NCI-H187 (cell line): ENCODE measurements at places on chromosomes 1 and 21.
A peak's percentile ranks its signal among the peaks of the same experiment; 100 is the strongest.

GRCh38 chr1:92486251-92487077, at the start of gene GFI1:
Gene GFI1 (minus strand): TSS chr1:92486925. CDS start chr1:92483487, 3,438 bp downstream.
- DNase-seq = no peak

GRCh38 chr1:63537940-63538339, 14.6 kb downstream of the EFCAB7 start:
- DNase-seq = no peak

DNA sequence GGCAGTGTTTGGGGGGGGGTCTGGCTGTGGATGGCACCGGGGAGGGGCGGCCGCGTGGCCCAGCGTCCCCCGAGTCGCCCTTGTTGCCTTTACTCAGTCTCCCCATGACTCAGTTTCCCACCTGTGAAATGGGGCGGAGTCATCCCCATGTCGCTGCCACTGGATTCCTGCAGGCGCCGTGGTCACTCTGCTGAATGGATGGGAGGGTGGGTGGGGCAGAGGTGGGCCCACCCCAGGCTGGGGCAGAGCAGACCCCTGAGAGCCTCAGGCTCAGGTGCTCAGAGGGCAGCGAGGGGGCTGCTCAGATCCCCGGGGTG, 2.0 kb downstream of the COL6A1 start:
- DNase-seq = no peak

GRCh38 chr1:218810306-218810705, 363.4 kb upstream of the LYPLAL1 start:
- DNase-seq = no peak

GRCh38 chr1:219917281-219917680, 11.1 kb downstream of the SLC30A10 start:
- DNase-seq = no peak

DNA sequence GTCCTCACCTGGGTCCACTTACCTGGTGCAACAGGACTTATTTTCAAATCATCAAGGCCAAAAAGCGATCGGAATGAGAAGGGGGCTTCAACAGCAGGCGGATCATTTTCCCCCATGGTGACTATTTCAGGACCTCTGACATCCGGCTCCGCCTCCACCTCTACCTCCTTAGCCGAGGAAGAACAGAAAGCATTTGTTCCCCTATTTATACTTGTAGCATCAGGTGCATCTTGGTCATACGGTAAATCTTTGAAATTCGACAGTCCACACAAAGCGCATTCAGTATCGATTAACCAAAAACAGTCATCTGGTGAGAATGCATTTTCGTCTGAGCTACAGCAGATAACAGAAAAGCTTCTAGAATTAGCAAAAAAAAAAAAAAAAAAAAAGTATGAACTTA, 550 bp downstream of the TMPRSS3 start:
- DNase-seq = no peak

DNA sequence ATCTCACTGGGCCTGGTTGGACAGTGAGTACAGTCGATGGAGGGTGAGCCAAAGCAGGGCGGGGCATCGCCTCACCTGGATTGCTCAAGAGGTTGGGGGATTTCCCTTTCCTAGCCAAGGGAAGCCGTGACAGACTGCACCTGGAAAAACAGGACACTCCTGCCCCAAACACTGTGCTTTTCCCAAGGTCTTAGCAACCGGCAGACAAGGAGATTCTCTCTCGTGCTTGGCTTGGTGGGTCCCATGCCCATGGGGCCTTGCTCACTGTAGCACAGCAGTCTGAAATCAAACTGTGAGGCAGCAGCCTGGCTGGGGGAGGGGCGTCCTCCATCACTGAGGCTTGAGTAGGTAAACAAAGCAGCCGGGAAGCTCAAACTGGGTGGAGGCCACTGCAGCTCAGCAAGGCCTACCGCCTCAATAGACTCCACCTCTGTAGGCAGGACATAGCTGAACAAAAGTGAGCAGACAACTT, 11.3 kb downstream of the C1orf105 start:
- DNase-seq = peak; percentile 68

- DNase-seq = no peak
Measured at GRCh38 chr1:222629921-222630535, 12.1 kb downstream of the MIA3 start.

DNA sequence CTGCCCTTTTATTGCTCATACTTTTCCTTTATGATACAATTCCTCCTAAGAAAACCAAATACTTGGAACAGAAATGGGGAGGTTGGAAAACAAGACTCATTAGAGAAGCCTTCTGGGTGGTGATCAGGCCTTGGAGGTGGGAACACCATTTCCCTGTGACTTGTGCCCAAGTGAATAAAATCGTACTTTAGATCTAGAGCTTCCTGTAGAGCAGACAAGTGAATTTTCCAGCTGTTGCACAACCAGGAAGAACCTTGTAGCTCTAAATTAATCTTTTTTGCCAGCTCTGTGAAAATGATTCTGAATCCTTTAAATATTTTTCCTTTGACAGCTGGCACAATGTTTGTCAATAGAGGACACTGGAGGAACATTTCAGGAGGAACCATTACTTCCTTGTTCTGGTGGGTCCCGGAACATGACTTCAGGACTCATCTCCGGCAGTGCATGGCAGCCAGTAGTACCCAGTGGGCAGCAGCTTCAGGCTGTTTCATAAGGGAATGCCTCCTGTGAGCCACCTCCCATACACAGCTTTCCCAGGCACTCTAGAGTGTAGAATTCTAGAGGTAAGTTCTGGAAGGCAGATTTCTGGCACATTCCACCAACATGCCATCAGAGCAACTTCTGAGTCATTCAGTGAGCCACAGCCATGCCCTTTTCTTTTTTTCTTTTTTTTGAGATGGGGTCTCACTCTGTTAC, 5.5 kb upstream of the SNAPIN start:
- no peak for DNase-seq

DNA sequence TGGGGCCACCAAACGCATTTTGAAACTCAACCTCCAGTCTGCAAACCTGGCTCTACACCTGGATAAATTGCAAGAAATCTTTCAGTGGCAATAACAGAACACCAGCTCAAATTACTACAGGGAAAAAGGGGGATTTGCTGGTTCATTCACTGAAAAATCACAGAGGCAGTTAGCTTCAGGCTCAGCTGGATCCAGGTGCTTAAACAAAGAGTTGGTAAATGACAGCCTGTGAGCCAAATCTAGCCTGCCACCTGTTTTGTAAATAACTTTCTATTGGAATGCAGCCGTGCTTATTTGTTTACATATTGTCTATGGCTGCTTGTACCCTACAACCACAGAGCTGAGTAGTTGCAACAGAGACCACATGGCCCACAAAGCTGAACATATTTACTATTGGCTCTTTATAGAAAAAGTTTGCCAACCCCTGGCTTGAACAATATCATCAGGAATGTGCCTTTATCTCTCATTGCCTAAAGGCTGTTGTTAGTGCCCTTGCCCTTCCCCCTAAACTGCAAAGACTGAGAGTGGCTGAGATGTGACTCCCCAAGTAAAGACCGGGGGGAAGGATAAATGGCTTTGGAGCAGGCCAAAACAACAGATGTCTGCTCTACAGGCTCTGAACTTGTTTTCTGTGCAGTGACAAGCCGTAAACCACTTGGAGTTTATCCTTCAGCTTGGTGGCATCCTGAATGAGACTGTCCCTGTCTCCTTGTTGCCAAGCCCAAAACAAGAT, 21.5 kb upstream of the PTPRF start:
- no peak for DNase-seq

DNA sequence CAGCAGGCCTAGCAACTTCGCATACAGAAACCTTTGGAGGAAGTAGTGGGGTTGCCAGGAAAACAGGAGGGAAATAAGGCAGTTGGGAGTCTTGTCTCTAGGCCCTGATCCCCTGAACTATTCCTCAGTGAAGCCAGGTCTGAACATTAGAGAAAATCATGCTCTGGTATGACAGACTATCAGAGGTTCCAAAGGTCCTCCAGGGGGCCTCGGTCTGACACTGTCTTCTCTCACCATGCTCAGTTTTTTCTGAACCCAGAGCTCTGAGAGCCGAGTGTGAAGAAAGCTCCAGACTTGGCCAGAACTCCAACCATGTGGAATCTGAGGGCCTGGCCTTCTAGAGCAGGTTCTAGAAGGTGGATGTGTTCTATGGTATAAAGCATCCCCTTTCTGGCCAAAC, 4.0 kb downstream of the TOMM40L start:
- DNase-seq = no peak

DNA sequence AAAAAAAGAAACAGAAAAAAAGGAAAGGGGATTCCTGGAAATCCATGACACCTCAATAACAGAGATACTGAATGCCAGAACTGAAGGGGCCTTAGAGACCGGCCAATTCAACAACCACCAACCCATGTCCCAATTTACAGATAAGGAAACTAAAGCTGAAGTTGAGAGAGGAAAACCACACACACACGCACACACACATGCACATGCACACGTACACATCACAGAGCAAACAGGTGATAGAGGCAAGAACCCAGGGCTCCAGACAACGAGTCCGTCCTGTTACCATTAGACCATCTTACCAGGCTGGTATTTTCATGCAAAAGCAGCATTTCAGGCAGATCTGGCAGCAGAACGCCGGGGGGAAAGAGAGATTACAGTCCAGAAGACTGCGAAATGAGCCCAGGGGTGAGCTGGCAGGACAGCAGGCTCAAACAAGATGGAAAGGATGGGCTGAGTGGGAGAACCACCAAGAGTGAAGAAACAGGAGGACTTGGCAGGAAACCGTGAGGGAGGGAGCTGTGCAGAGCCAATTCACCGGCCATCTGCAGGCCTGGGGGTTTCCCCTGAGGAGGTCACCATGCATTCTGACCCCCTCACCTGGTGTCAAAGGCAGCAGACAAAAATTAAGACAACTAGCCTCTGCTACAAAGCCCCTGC, 43.5 kb downstream of the PAFAH2 start:
- no peak for DNase-seq

GRCh38 chr1:50968821-50969610, 1.0 kb upstream of the CDKN2C start:
- DNase-seq = peak; percentile 75

DNA sequence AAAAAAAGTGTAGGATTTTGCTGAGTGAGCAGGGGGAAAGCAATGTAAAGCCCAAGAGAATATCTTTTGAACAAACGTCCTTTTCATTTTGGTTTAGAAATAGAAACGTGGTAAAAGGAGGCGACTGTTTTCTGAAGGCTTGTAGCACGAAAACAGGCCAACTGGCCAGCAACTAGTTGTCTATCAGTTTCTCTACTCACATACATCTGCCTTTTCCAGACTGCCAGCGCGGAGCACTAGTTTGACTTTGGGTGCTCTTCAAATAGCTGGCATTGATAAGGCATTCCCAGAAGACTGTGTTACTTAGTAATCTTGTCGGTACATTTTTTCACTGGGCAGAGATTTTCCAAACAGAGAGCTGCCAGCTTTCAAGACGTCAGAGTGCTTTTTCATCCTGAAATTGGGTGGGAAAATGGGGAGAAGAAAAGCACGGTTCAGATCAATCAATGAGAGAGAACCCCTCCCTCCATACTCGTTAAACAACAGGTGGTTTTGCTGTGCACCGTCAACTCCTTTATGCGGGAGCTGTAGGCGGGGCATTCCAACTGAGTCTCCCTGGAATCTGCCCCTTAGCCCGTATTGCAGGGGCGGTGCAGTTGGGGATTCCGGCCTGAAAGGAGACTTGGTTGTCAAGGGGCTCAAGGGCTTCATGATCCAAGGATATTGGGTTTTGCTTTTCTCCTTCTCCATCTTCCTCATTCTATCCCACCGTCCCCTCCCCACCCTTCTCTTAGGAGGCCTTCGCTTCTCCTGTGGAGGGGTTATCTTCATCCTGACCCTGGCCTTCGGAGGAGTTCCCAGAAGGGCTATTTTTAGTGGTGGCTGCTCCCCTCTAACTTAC, 884 bp upstream of the LRRC8C start:
- no peak for DNase-seq

- peak; percentile 46 for DNase-seq
Measured at GRCh38 chr1:27395441-27396195, 3.2 kb downstream of the GPR3 start.

DNA sequence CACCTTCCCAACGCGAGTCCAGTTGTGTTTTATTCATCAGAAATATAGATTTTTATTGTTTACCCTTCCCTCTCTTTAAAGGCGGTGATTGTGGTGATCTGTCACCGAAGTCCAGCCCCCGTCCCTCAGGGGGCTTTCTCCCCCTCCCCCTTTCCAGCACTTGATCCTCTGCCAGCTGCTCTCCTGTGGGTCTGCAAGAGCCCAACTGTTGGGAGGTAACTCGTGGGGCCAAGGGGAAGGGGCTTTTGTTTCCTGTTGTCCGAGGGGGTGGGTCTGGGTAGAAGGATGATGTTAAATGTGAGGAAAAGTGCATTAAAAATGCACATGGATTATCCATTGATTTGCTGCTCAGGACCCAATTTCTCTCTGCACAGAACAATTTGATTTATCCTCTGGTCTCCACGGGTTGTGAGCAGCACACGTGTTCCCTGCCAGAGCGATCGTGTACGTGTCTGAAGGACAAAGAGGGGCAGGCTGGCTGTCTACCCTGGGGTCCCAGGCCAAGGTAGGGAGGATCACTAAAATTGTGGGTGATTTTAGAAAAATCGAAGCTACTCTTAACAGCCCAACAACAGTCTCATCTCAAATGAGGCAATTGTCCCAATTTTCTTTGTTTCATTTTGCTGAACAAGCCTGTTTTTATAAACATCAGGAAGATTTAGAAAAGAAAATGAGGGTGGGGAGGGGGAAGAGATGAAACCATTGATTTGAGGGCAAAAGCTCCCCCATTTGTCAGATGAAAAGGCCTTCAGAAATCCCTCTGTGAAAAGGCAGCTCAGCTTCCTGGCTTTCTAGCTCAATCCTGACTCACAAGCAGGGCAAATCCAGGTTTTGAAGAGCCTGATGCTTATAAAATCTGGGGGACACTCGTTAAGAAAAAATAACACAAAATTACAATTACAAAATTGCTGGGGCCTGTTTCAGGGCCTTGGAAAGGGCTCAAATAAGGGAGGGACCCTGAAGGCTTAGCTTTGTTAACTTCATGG, 176.2 kb downstream of the RHOU start:
- DNase-seq = no peak

DNA sequence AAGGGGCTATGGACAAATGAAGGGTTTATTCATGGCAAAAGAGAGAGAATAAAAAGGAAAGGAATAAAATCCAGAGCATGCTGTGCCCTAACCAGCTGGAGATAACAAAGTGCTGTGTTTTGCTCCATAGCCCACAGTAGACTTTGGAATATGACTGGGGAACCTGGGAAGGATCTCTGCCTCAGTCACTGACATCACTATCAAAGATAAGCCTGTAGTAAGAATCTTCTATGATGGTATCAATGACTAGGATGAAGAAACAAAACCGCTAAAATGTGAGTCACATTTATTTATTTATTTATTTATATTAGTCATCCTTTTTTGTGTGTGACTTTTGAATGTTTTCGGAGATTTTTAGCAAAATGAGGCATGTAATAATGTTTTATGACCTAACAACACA, 56.3 kb downstream of the NVL start:
- DNase-seq = no peak

DNA sequence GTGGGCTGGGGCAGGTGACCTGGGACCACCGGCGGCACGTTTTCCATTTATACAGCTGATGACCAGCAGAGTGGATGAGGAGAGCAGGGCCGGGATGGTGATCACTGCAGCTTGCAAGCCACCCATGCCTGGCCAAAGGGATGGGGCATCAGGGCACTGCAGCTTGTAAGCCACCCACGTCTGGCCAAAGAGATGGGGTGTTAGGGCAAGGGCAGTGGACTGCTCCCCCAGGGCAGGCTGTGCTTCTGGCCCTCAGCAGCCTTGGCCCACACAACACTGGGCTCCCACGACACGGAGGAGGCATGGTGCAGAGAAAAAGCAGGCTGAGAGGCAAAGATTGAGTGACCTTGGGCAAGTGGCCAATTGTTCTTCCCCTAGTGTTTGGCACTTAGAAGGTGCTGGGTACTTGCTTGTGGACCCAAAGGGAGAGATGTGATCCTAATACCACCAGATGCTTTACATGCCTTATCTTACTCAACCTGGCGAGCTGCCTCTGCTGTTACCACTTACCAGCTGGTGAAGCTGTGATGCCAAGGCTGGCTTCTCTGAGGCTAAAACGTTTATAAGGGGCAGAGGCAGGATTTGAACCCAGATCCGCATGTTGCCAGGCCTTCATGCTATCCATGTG, 48.3 kb downstream of the TRIM62 start:
- DNase-seq = no peak
